Myometrial cell (primary cell): ENCODE measurements at places on chromosomes 4 and X. TPM values are rescaled to one million over a fixed set of nuclear protein-coding genes. Genes with fewer than 3 reads are reported as not detected.

ESX1 gene
- total RNA-seq = 1.4 and 8.2 TPM in 2 replicates

FGF13 gene
- total RNA-seq = not detected in 2 replicates

MAMLD1 gene
- under 0.01 and 1.2 TPM in 2 replicates for total RNA-seq

USP17L26 gene
- total RNA-seq = not detected in 2 replicates

FAM9C gene
- total RNA-seq = 0.86 TPM in 1 of 2 replicates, not detected in the other

SLC16A2 gene
- total RNA-seq = 6.7 and 8.4 TPM in 2 replicates

GAGE12J gene
- not detected in 2 replicates for total RNA-seq

DUX4 gene
- total RNA-seq = not detected in 2 replicates

CCDC120 gene
- 0.58 and 1.4 TPM in 2 replicates for total RNA-seq
